Iris pigment epithelial cell (primary cell): ENCODE measurements at places on chromosomes 2 and 18.

DNA sequence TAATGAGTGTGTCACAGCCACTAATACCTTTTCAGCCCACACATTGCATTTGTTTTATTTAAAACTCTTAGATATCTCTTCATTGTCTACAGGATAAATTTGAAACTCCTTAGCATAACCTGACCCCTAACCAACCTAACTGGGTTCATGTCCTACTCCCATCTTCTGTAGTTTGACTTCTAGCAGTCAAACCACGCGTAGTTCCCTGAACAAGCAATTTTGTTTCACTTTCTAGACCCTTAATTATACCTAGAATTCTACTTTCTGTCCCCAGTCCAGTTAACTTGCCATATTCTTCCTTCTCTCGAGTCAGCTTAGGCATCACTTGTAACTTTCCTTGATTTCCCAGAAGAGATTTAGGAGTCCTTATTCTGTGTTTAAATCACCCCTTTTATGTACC is 55.1 kb downstream of the RBBP8 start:
- DNase-seq = no peak

- peak; percentile 35 for DNase-seq
Observed at GRCh38 chr2:218081695-218082094, 12.6 kb downstream of the RUFY4 start.

- DNase-seq = no peak
Observed at GRCh38 chr2:198327526-198327925, 523.1 kb downstream of the PLCL1 start.

GRCh38 chr2:44510246-44510645 is 148.5 kb downstream of the CAMKMT start:
- peak; percentile 3 for DNase-seq

- no peak for DNase-seq
Observed at GRCh38 chr18:45081566-45082181, 401.0 kb downstream of the SETBP1 start.

GRCh38 chr2:13745330-13745729 is 887.2 kb upstream of the LRATD1 start:
- no peak for DNase-seq

GRCh38 chr2:172040311-172040710 is 40.6 kb downstream of the METAP1D start:
- DNase-seq = no peak

DNA sequence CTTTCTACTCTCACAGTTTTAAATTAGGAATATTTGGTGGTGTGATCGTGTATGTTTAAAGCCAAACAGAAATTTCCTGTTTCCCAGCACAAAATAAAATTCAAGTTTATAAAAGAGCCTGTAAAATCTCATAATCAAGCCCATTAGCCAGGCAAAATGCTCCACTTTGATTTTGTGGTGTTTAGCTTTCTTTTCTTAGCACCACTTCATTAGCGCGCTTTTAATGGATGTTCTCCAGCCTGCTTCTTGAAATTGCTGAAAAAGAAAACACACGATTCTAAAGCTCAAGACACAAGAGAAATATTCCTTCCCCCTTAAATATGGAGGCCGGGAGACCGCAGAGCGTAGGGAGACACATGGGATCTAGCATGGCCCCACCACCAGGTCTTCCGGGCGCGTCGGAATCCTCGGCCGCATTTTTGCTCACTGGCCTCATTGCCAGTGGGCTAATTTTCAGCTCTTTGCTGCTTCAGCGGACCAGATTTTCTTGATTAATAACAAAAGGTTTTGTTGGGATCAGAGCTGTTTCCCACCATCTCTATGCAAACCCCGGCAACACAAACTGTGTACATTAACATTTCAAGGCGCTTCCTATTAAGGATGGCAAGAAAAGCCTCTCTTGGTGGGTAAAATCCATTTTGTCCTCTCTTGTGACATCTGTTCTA is 40.4 kb upstream of the ID2 start:
- no peak for DNase-seq

DNA sequence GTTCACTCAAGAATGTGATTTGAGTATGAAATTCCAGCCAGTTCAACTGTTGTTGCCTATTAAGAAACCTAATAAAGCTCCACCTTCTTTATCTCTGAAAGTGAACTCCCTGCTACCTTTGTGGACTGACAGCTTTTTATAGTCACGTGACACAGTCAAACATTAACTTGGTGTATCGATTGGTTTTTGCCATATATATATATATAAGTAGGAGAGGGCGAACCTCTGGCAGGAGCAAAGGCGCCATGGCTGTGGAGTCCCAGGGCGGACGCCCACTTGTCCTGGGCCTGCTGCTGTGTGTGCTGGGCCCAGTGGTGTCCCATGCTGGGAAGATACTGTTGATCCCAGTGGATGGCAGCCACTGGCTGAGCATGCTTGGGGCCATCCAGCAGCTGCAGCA is at the start of gene UGT1A1:
UGT1A1 (plus strand) TSS at position 228 of the 400 bp plus-strand sequence; CDS start at position 246, 18 bp downstream.
- no peak for DNase-seq

DNA sequence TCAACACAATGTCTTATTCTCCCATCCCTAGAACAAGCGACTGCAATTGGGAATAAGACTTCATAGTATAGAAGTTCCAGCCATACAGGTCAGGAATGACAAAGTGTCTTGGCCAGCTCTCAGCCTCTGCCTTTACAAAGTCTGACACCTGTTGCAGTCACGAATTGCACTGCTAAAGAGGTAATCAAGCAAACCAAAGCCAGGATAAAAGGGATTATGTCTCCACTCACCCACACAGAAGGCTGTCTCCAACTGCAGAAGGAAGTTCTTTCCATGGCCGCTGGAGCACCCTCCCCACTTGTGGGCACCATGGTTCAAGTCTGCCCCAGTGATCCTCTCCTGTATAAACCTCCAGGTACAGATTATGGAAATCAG is 114.8 kb upstream of the PKDCC start:
- peak; percentile 23 for DNase-seq

DNA sequence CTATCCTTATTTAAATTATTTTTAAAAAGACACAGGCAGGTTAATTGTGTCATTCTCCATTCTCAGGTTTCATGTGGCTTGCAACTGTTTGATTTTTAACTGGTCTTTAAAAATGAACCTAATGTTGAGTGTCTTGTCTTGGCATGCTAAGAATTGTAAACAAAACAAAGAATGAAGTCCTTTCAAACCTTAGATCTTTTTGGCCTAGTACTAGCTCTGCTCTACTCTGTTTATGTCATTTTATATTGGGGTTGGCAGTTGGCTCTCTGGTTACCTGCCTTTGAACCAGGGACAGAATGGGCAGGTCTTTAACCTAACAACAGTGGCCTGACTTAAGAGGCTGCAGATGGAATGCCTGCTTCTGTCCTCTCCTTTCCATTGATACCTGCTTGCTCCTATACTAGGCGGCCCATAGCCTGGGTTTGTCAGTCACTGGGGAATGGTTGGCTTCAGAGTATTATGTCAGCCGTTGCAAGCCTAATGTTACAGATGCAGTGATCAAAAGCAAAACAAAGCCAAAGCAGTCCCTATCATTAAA is 85.5 kb downstream of the MTA3 start:
- DNase-seq = no peak

DNA sequence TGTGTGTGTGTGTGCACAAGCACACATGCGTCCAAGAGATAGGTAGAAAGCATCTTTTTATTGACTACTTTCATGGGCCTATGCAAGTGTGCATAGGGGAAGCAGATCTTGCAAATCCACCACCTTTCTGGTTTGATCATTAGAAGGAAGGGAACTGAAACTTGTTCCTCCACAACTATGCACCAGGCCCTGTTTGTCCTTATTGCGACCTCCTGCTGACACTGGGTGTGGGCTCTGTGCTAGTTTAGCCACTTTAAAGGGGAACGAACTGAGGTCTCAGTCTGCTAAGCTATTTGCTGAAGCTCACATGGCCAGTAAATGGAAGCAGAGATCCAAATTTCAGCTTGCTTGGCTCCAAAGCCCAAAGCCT is 32.1 kb upstream of the INSIG2 start:
- DNase-seq = no peak

GRCh38 chr2:173033084-173033483 is 42.6 kb upstream of the MAP3K20 start:
- DNase-seq = no peak
